GM06990 (cell line): ENCODE measurements at places on chromosomes 2 and 18.

GRCh38 chr18:30889519-30890301, 152.8 kb downstream of the DSC3 start:
- no peak for DNase-seq

GRCh38 chr2:223247136-223247535, 195.1 kb downstream of the KCNE4 start:
- DNase-seq: no peak

- DNase-seq: no peak
These were observed 5.2 kb downstream of the CCL20 start for GRCh38 chr2:227818675-227819397.

DNA sequence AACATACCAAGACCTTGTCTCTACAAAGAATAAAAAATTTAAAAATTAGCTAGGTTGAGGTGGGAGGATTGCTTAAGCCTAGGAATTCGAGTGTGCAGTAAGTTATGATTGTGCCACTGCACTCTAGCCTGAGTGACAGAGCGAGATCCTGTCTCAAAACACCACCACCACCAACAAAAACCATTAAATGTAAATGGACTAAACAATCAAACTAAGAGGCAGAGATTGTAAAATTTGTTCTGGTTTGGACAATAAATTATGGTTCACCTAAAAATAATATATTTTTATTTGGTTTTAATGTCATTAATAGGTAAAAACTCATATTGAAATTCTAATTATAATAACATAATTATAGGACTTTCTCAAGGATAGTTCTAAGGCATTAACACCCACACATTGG, 9.9 kb upstream of the ATIC start:
- DNase-seq: no peak

DNA sequence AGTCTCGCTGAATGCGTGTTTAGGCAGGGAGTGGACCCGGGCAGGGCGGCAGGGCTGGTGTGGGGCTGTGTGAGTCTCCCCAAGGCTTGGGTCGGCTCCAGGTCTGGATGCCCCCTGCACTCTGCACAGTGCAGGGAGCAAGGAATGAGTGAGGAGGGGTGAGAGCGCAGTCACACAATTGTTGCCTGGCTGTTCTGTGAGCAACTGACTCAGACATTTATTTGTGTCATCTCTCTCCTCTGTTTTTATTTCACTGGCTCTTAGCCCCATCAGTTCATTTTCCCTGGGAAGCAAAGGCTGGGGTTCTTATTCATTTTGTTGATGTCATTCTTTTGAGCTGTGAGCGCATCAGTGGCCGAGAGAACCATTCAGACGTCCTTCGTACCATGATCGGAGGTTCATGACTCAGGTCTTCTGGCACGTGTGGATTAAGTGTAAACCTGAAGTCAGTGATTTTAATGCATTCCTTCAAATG, 61.1 kb downstream of the GATA6 start:
- DNase-seq: no peak

DNA sequence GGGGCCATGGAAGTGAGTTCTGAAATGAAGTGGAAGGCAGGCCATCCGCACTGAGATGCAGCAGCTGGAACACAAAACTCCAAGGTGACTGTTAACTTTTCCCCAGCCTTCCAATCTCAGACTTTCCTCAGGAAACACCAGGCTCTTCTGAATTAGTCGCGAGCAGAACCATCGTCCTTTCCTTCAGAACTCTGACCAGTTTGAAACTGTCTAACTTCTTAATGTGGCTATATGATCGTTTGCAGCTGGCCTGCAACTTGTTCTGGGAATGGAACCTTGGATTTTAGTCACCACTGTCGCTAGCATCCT, 620 bp upstream of the RPL37A start:
- DNase-seq: no peak

DNA sequence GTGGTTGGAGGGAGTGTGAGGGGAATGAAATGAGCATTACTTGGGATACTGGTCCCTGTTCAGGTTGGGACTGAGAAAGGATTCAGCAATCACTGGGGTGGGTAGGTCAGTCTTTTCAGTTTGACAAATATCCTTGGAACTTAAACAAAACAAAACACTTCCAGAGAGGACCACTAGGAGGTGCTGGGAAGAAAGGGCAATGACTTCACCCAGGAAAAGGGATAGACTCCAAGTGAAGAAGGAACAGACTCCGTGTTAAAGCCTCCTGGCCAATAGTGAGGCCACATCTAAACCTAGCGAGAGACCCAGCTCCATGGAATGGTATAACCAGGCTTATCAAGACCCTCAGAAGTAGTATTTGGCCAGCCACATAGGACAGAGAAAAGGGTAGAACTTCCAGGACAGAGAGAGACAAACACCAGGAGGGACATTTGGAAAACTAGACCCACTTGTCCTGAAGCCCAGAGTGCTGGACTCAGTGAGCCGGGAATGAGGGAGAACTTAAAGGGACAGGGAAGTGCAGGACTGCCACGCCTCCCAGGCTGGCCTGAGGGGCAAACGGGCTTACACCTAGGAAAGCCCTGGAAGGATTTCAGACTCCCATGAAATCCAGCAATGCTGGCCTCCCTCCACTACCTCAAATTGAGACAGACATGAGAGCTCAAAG, 19.6 kb upstream of the KCNG3 start:
- no peak for DNase-seq

- DNase-seq: no peak
These were observed 13.6 kb upstream of the BCL11A start for GRCh38 chr2:60567096-60567495.

DNA sequence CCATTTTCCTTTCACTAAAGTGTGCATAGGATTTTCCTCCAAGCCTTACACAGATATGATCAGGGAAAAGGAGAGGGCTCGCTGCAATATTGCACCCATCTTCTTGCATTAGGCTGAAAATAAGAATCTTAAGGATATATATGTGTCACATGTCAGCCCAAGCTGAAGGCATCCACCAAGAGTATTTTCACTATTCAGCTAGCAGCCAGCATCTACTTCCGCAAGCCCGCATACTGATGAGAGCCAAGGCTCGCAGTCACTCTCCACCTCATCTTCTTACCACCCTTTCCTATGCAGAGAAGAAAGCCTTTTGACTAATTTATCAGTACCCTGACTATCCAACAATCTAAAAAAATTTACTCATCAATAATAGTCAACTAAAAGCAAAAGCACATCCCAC, 6.1 kb downstream of the TMEM163 start:
- DNase-seq: no peak

GRCh38 chr2:120405759-120406099, 59.8 kb downstream of the INHBB start:
- no peak for DNase-seq

DNA sequence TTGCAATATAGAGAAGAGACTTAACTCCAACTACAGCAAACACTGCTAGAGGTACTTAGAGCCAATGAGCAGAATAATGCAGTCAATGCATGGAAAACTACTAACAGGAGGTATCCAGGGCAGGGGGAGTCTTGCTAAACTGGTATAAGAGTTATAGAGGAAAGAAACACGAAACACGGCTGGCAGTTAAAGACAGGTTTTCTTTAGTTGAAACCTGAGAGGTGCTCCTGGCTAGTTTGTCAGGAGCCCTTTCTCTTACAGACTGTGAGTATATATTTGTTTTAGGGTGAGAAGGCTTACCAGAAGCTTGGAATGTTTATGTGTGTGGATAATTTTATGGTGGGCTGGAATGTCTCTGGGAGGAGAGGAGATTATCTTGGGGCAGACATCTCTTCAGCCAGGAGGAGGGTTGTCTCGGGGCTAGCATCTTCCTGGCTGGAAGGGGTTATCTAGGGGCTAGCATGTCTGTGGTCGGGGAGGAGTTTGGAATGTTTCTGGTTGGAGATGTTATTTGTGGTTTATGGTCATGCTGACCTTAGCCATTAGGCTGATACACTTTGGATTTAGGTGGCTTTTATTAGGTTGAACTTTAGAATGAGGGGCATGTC, 1048.8 kb downstream of the DPP10 start:
- no peak for DNase-seq

GRCh38 chr2:186718903-186719302, 25.0 kb downstream of the FAM171B start:
- no peak for DNase-seq

DNA sequence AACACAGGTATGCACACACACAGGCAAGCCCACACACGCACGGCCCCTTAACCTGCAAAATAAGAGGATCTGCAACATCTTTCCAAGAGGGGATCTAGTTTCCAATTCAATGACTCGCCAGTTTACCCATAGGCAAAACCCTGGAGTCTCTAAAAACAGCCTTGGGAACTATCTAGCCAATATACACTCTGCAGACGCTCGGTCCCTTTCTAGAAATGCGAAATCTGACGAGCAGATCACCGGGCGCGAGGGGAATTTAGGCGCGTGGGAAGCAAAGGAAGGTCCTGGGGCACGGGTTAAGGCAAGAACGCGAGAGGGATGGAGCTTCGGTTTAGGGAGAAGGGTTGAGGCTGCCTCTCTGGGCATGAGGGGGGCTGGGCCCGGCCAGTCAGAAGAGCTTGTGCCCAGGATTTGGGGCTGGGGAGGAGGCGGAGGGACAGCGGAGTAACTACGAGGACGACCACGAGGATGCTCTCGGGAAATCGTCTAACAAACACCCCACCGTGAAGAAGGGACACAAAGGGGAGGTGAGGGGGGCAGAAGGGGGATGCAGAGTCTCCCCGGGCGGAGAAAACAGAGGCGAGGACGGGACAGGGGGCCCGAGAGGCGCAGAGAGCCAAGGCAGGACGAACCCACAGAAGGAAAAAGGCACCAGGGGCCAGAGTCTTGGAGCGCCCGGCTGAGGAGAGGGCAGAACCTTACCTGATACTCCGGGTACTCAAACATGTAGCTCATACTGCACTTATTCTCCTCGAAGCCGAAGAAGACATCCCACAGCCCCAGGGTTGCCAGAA, 542 bp downstream of the PGAP1 start:
- no peak for DNase-seq
